Lung (tissue), 17 donors: ENCODE measurements at places on chromosomes 6 and 20. TPM values are rescaled to one million over a fixed set of nuclear protein-coding genes. Genes with fewer than 3 reads are reported as not detected.

Gene THBS2
- 15.1 TPM for polyA plus RNA-seq

Gene ATXN1
- 11.6 TPM for polyA plus RNA-seq

Gene GMDS
- 14.7 TPM for polyA plus RNA-seq

Gene GGTLC1
- polyA plus RNA-seq = 98.4 TPM

Gene HUS1B
- polyA plus RNA-seq = 0.31 TPM

Gene HSPA1A
- 90.6 TPM for polyA plus RNA-seq

Gene OVOL2
- 2.7 TPM for polyA plus RNA-seq

Gene PPP1R3G
- polyA plus RNA-seq = 0.29 TPM

Gene SMLR1
- not detected for polyA plus RNA-seq

Gene PLCB4
- 2.8 TPM for polyA plus RNA-seq

Gene FABP7
- polyA plus RNA-seq = not detected

Gene HLA-DOB
- 1.2 TPM for polyA plus RNA-seq

Gene PTPRK
- polyA plus RNA-seq = 16.4 TPM

Gene PAK5
- polyA plus RNA-seq = 0.03 TPM

Gene DZANK1
- polyA plus RNA-seq = 3.1 TPM

Gene TSBP1
- not detected for polyA plus RNA-seq

Gene SPAG4
- 5.4 TPM for polyA plus RNA-seq

Gene TMEM217
- 0.94 TPM for polyA plus RNA-seq

Gene C6orf118
- 6.8 TPM for polyA plus RNA-seq

Gene EDN1
- polyA plus RNA-seq = 61.7 TPM

Gene HTR1B
- polyA plus RNA-seq = 0.03 TPM

Gene PDE7B
- polyA plus RNA-seq = 0.63 TPM

Gene MUC21
- 4.6 TPM for polyA plus RNA-seq

Gene VGLL2
- not detected for polyA plus RNA-seq

Gene OPRM1
- not detected for polyA plus RNA-seq

Gene DEFB132
- not detected for polyA plus RNA-seq

Gene BEND6
- 0.39 TPM for polyA plus RNA-seq

Gene C6orf52
- polyA plus RNA-seq = 1.3 TPM

Gene GHRH
- not detected for polyA plus RNA-seq

Gene NKAIN4
- not detected for polyA plus RNA-seq

Gene CDSN
- polyA plus RNA-seq = 0.10 TPM

Gene ASCC3
- polyA plus RNA-seq = 10.8 TPM

Gene SLC4A11
- polyA plus RNA-seq = 6.5 TPM

Gene HMGCLL1
- 0.26 TPM for polyA plus RNA-seq

Gene PABPC1L
- polyA plus RNA-seq = 63.3 TPM

Gene LY6G6D
- not detected for polyA plus RNA-seq

Gene PLEKHG1
- 8.8 TPM for polyA plus RNA-seq

Gene ZBTB46
- 3.4 TPM for polyA plus RNA-seq

Gene RAET1L
- 0.06 TPM for polyA plus RNA-seq

Gene C6orf58
- 0.08 TPM for polyA plus RNA-seq

Gene PHACTR1
- 16.3 TPM for polyA plus RNA-seq

Gene NRSN2
- 22.5 TPM for polyA plus RNA-seq

Gene DUSP15
- polyA plus RNA-seq = 1.7 TPM

Gene PRIM2
- 4.6 TPM for polyA plus RNA-seq

Gene SLC22A3
- 35.6 TPM for polyA plus RNA-seq

Gene KIF25
- 0.61 TPM for polyA plus RNA-seq

Gene TRERF1
- 1.2 TPM for polyA plus RNA-seq

Gene CPNE5
- 0.93 TPM for polyA plus RNA-seq

Gene ADGB
- polyA plus RNA-seq = 1.4 TPM

Gene SLC13A3
- polyA plus RNA-seq = 1.1 TPM

Gene SLC22A7
- not detected for polyA plus RNA-seq

Gene NKX2-4
- polyA plus RNA-seq = not detected

Gene SLC52A3
- 1.4 TPM for polyA plus RNA-seq

Gene PACRG
- 4.3 TPM for polyA plus RNA-seq

Gene LPA
- not detected for polyA plus RNA-seq

Gene CALHM6
- polyA plus RNA-seq = 9.2 TPM

Gene NECAB3
- polyA plus RNA-seq = 21.2 TPM

Gene SLC22A2
- polyA plus RNA-seq = not detected

Gene HTR1E
- polyA plus RNA-seq = not detected
